ENCODE measurements at places on chromosomes 2 and 18.

DNA sequence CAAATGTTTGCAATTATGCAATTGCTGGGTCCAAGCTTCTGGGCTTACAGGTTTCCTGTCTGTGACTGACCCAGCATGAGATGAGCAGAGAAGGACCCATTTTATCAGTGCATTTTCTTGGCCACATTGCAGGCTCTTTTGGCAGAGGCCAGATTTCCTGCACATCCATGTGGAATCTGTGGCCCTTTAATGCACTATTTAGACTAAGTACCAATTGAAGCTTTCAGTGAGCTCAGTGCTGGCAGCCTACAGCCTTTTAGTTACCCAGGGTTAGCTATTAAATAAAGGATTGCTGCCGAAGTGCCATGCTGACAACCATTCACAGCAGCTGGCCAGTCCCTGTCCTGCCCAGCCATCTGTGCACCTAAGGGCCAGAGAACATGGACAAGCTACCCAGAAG is 165.0 kb downstream of the ANKRD30B start:
- DNase-seq: no peak

DNA sequence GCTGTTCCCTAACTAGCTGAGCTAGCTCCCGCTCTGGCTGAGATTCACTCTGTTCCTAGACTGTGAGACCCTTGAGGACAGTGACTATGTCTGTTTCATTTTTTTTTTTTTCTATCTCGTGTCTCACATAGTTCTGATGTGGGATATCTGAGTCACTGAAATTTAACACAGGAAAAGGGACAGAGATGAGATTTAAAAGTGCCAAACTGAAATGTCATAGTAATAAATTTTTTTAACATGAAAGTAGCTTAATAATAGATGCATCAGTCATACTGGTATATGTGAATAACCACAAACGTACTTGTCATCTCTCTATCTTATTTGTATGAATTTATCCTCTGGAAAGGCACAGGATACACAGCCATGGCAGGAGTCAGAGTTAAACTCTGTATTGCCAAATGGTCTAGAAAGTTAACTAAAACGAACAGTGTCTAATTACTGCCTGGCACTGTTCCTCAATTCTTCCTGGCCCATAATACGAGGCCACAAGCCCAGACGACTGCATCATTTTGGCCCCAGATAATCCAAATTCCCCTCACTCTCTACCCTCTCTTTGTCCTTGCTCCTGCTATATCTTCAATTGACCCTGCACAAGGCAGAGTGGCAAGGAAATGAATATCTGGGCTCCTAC is 87.5 kb downstream of the SATB2 start:
- no peak for DNase-seq

DNA sequence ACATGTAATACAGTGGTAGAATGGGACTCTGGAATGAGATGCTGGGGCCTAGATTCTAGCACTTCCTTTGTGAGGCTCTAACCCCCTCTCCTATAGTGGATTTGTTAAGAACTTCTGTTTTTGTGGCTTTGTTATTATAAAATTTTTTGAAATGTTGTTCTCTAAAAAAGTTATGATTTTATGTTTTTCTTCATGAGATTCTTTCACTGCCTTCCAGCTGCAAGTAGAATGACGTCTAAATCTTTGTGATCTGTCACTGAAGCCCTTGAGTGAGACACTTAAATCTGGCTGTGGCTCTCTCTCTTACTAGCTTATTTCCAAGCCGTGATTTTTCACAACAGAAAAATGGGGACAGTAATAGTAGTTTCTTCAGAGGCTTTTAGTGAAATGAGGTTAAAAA is 1.6 kb downstream of the CASP8 start:
- DNase-seq: no peak

- no peak for DNase-seq
These were observed 4.9 kb downstream of the TMEM17 start for GRCh38 chr2:62501069-62501468.

- DNase-seq: no peak
These were observed 1133.0 kb upstream of the LRRTM1 start for GRCh38 chr2:81437456-81438000.

- DNase-seq: no peak
These were observed 473.0 kb downstream of the CCDC85A start for GRCh38 chr2:56656826-56657225.

DNA sequence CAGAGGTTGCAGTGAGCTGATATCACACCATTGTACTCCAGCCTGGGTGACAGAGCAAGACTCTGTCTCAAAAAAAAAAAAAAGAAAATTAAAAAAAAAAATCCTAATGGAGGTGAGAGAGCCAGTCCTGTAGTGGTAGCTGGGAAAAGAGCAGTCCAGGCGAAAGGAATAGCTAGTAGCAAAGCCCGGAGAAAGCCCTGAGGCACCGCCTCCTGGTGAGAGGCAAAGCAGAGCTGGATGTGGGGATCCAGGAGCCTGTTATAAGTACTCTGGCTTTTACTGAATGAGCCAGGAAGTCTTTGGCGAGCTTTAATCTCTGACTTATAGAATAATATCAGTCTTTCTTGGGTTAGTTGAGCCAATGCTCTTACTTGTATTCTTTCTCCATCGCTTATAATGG is 6.6 kb upstream of the KLHL23 start:
- DNase-seq: no peak

DNA sequence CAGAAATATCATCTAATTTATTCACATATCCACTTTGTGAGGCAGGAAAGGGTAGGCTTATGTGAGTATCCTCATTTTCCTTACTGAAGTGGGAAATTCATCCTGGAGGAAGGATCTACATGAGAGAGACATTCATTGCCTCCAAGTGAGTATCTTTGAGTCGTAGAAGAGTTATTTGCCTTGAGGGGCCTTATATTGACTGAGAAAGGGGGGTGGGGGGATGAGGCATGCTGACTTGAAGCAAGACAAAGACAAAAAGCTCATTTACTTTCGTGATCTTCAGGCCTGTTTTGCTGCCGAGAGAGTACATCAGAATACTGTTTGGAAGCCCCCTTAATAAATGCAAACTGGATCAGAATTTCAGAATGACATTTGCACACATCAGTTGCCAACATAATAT is 17.6 kb upstream of the NEDD4L start:
- no peak for DNase-seq

DNA sequence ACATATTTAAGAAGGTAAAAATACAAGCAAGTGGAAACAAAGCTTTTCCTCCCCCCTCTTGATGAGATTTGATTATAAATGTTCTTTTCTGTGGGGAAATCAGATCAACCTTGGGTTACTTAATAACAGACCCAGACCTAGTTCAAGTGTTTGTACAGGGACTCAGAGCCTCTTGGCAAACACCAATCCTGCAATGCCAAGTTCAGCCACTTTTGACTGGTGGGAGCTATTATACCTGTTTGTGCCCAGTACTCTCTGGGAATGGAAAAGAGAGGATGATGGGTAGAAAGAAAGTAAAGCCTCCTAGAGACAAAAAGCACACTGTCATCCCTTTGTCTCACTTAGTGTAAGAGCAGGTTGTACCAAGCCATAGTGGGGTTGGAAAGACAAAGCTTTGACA is 63.8 kb upstream of the EPHA4 start:
- DNase-seq: no peak

- DNase-seq: no peak
These were observed 6.4 kb downstream of the HDAC4 start for GRCh38 chr2:239394346-239394945.

GRCh38 chr2:1321321-1321720 is 91.9 kb upstream of the TPO start:
- DNase-seq: no peak

DNA sequence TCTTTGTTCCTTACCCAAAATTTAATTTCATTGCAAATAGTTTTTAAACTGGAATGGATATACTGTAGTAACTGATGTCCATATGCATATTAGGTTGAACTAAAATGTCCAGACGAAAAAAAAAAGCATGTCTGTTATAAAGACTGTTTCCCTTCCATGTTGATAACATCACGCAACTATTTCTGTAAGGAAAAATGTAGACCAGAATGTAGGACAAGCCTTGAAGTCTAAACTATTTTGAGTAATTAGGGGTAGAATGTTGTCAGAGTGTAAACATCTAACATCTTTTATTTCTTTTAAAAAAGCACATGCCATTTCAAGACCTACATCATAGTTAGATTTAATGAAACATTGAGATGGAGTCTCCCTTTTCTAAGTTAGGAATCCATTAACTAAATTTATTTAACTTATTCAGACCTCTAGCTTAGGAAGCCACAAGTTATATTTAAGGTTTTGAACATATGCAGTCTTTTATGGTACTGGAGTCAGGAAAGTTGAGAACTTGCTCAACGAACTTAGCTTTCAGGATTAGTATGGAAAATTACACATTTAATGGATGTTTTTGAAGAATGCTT is 7.9 kb downstream of the CALCRL start:
- no peak for DNase-seq

DNA sequence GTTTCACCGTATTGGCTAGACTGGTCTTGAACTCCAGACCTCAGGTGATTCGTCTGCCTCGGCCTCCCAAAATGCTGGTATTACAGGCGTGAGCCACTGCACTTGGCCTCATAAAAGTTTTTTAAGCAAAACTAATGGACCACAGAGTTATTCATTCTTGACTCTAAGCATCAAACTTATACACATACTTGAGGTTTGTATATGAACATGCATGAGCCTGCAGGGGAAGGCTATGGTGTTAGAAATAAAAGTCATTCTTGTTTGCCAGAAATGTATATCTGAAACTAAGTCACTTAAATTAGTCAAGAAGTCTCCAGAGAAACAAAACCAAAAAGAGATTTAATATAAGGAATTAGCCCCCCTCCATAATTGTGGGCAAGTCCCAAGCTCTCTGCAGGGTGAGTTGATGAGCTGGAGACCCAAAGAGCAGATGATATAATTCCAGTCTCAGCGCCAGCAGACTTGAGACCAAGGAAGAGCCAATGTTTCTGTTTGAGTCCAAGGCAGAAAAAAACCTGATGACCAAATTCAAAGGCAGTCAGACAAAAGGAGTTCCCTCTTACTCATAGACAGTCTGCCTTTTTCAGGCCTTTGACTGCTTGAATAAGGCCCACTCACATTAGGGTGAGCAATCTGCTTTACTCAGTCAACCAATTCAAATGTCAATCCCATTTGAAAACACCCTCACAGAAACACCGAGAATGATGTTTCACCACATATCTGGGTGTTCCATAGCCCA is 69.0 kb upstream of the DSG1 start:
- DNase-seq: no peak

DNA sequence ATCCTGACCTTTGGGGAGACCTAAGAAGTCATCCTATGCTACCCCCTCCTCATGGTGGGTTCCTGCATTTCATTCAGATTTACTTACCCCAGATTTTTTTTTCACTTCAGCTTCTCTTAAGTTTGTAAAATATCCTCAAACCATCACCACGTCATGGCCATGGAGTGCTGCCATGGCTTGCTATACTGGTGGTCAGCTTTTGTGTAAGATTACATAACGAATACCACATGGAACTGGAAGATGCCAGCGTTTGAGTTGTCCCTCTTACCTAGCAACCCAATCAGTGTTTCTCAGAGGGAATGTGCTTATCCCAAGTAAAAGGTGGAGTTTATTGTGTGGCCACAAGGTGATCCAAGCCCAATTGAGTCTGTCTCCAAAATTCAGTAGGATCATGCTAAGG is 148.6 kb upstream of the ALPP start:
- no peak for DNase-seq

DNA sequence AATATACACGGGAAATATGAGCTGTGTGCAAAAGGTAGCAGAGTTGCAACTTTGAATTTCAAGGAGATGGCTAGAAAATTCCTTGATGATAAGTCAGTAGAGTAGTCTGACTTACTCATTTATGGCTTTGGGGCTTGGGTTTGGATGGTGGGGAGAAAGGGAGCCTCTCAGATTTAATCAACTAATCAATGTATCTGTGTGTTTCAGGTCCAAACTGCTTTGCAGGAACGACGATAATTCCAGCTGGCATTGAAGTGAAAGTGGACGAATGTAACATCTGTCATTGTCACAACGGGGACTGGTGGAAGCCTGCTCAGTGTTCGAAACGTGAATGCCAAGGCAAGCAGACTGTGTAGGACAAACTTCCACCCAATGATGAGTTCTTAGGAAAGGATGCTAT is 164.6 kb downstream of the VWC2L start:
- no peak for DNase-seq

- DNase-seq: no peak
These were observed 79.8 kb upstream of the DAPL1 start for GRCh38 chr2:158715357-158715756.

DNA sequence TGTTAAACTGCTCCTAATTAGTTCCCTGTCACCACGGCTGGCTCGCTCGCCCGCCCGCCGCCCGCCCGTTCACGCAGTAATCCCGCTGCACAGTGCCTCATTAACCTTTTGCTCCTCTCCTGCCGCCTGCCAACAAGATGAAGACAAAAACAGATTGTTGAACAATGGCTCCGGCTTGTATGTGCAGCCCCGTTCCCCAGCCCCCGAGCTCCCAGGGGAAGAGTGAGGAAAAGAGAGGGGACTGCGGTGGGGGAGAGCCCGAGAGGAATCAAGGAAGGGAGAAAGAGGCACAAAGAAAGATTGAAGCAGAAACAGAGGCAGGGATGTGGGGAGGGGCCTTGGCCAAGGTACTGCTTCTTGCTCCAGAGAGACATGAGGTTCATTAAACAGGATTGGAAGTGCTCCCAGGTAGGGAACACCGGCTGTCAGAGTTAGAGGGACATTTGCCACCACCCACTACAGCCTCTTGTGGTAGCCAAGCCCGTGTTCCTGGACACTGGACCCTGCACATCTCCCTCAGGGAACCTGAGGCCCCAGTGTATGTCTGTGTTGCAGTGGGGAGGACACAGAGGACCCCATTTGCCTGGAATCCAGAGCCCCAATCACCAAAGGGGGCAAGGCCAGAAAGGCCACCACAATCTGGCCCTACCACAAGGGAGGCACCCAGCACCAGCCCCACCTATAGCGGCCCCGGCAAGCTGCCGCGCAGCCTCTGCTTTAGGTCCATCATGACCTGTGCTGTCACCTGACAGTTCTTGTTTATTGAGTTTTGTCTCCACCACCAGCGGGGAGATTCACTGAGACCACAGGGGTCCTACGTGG is 38.1 kb downstream of the EMX1 start:
- DNase-seq: no peak

DNA sequence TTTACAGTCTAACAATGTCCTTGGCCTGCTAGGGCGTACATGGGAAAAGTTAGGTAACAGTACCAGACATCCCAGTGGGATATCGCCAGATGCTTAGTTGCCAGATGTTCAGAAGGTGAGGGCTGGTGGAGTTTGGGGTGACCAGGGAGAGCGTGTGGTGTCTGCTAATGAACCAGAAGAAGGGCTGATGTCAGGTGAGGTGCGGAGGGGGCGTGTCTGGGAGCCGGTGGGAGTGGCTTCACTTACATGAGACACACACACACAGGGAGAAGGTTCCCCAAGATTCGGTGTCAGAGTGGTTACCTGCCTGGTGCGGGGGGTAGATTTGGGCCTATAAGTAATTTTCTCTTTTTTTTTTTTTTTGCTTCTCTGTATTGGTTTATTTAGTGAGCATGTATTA is 12.2 kb downstream of the RAB31 start:
- DNase-seq: no peak

All from activated T-cell treated with anti-CD3 and anti-CD28 coated beads for 24 hours (primary cell).